Activated naive CD4-positive, alpha-beta T cell treated with Interleukin-2 at 50 U/mL for 16 hours (primary cell): ENCODE measurements at places on chromosomes 11 and 22.

- DNase-seq: no peak
Measured at GRCh38 chr11:102546923-102547471, 16.4 kb upstream of the MMP7 start.

DNA sequence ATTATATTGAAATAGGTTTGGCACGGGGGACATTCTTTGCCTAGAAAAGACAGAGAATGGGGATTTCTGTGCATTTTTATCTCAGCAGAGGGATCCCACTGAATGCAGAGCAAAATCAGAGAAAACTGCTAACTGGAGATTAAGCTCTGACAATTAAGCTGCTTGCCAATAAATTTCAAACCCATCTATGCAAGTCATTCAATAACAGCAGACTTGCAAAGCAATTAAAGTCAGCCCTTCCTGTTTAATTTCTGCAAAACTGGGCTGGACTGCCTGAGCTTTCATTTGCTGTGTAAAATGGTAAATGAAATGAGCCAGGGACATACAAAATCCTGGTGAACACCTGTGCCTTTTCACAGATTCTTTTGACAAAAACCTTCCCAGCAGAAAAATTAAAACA is 1273.9 kb upstream of the CNTN5 start:
- DNase-seq: no peak

DNA sequence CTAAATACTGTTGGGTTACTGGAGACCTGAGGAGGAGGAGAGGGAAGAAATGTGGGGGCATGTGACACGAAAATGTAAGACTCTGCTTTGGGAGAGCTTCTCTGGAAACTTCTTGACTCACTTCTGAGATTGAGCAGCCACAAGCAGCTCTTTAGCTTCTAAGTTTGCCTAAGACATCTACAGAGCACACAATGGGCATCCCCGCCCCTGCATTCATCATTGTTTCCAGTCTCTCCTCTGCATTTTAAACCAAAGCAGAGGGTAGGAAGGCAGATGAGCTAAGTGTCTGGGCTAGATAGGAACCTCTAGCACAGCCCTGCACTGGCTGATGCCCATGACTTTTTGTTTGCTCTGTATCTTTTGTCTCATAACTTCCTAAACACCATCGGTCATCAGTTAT is 2.1 kb upstream of the OR52D1 start:
- DNase-seq: no peak

GRCh38 chr22:27990879-27991278 is 71.8 kb upstream of the PITPNB start:
- no peak for DNase-seq

GRCh38 chr11:36868380-36868779 is 270.3 kb upstream of the RAG2 start:
- DNase-seq: no peak

GRCh38 chr11:13883042-13883441 is 79.5 kb upstream of the SPON1 start:
- DNase-seq: no peak

GRCh38 chr11:109490953-109491635 is 69.1 kb downstream of the C11orf87 start:
- no peak for DNase-seq

GRCh38 chr11:69388661-69389060 is 92.8 kb upstream of the LINC01488 start:
- no peak for DNase-seq
